ENCODE measurements at places on chromosomes 12 and 14.

DNA sequence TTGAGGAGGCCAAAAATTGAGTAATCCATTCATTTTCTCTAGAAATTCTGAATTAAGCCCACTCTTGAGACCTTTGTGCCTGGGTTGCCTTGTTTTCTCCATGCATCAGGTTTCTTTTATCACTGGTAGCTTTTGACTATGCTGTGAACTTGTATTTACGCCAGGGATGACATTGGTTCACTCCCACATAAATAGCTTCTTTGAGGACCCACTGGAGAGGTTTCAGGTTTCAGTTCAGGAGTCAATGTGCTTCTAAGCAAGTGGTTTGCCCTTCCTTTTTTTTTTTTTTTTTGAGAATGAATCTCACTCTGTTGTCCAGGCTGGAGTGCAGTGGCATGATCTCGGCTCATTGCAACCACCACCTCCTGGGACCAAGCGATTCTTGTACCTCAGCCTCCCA lies 10.2 kb upstream of the SLC17A8 start:
- no peak for DNase-seq

- DNase-seq: no peak
These were observed 439 bp upstream of the ANAPC5 start for GRCh38 chr12:121352682-121353018.

GRCh38 chr14:64937821-64938193 lies 4.7 kb downstream of the GPX2 start:
- DNase-seq: no peak

GRCh38 chr14:66233591-66233990 lies 252.6 kb upstream of the CCDC196 start:
- no peak for DNase-seq

GRCh38 chr12:127286281-127286680 lies 980.7 kb upstream of the TMEM132C start:
- DNase-seq: no peak

DNA sequence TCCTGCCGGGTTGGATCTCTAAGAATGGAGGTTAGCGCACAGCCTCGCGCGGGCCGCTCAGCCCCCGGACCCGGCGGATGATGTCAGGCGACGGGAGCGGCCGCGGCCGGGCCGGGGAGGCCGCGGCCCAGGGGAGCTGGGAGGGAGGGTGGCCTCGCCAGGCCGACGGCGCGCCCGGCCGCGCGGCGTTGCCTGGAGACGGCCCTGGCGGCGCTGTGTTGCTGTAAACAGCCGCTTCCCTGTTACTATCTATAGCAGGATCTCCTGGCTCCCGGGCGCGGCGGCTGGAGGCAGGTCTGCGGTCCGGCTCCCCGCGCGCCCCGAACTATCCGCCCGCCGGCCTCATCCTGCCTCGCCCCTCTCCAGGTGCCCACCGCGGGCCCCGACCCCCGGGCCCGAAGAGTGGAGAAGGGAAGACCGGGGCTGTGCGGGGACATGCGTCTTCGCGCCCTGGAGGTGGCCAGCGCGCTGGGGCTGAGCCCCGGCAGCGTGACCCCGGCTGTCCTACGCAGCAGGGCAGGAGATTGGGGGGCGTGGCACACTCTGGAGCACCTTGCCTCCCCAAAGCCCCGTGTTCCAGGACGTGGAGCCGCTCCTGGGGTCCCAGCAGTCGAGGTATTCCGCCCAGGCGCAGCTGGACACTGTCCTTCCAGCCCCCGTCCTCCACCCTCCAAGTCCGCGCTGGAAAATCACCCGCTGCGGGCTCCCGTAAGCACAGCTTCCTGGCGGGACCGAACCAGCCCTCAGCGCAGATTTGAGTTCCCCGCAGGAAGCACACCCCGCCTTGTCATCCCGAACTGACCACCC lies 1.4 kb upstream of the FOS start:
- peak; percentile 89 for DNase-seq

GRCh38 chr12:127722611-127723010 lies 544.4 kb upstream of the TMEM132C start:
- no peak for DNase-seq

GRCh38 chr12:75661908-75662307 lies 150.5 kb upstream of the KRR1 start:
- no peak for DNase-seq
